ENCODE measurements at places on chromosomes 4 and X. TPM values are rescaled to one million over a fixed set of nuclear protein-coding genes. Genes with fewer than 3 reads are reported as not detected.
A peak's percentile ranks its signal among the peaks of the same experiment; 100 is the strongest.

DNA sequence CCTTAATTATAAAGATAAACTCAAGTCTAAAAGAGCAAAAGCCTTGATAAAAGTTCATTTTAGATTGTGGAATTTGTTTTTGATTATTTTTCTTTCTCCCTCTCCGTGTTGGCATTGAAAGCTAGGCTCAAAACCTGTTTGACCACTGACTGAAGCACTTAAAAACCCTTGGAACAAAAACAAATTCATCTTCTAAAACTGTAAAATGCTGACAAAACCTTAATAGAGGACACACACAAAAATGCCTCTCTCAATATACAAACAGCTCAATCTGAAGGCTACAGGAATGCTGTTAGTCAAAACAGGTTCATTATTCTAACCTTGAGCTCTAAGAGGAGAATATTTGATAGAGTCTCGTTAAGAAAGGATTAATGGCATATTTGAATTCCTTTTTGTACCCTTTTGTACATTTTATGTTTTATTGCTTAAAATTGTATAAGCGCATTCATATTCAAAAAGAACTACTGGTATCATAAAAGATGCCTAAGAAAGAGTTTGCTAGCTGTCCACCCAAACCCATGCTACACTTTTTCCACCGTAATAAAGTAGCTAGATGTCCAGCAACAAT lies 74.3 kb upstream of the NAP1L5 start:
- no peak for DNase-seq

GRCh38 chr4:40325406-40326019 lies 9.6 kb upstream of the CHRNA9 start:
- DNase-seq = peak; percentile 62

GRCh38 chr4:78014889-78015886 lies 41.9 kb upstream of the FRAS1 start:
- no peak for DNase-seq

DNA sequence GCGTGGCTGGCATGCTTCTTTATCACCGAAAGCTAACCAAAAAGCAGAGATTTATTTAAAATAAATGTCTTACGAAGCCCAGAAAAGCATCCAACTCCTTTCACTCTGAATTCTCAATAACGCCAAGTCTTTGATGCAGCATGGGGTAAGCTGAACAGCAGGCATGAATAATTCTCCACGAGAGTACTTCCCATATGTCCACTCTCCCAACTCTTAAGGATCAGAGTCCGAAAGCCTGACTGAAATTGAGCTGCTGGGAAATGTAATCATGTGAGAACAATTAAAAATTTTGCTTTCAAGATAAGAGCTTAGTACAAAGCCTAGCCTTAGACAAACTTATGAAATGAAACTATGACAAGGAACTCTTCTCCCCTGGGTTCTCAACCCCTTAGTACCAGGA lies 7.5 kb upstream of the SLC39A8 start:
- no peak for DNase-seq

GRCh38 chr4:76981644-76982043 lies 32.1 kb downstream of the SEPTIN11 start:
- no peak for DNase-seq

DNA sequence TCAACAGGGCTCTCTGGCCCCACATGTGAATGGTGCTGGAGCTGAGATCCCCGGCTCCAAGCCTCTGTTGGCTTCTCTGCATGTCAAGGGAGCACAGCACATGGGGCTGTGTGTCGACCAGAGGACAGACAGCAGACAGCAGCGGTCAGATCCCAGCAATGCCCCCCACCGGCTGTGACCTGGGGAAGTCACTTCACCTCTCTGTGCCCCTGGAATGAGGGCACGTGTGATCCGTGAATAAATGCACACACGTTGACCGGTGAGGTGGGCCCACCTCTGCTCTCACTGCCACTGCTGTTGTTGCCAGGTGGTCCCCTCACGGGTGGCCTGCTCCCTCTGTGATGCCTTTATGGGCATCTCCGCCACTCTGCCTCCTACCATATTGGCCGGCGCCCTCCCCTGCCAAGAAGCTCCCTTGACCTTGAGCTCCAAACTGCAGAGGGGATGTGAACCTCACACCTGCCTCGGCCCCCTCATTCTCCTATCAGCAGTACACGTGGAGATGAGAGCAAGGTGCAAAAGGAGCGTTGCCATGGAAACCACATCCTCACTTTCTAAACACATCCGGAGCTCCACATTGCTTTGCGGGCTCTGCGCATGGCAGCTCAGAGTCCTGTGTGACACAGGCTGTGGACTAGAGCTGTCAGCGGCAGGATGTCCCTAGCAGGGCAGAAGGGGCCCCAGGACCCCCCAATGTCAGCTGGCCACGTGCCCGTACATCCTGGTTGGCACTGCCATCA lies 75.4 kb downstream of the ABLIM2 start:
- DNase-seq = no peak

GRCh38 chrX:12753366-12753765 lies 37.8 kb upstream of the PRPS2 start:
- DNase-seq = no peak

- DNase-seq = no peak
Observed at GRCh38 chr4:185849664-185850550, 37.9 kb upstream of the SORBS2 start.

- DNase-seq = peak; percentile 84
Observed at GRCh38 chr4:75630174-75630936, at the start of gene CDKL2. TSS of gene CDKL2 (minus strand) at chr4:75630528. CDS start at chr4:75625988, 4,540 bp downstream.

- DNase-seq = no peak
Observed at GRCh38 chr4:25161593-25161950, 1.3 kb upstream of the SEPSECS start.

DNA sequence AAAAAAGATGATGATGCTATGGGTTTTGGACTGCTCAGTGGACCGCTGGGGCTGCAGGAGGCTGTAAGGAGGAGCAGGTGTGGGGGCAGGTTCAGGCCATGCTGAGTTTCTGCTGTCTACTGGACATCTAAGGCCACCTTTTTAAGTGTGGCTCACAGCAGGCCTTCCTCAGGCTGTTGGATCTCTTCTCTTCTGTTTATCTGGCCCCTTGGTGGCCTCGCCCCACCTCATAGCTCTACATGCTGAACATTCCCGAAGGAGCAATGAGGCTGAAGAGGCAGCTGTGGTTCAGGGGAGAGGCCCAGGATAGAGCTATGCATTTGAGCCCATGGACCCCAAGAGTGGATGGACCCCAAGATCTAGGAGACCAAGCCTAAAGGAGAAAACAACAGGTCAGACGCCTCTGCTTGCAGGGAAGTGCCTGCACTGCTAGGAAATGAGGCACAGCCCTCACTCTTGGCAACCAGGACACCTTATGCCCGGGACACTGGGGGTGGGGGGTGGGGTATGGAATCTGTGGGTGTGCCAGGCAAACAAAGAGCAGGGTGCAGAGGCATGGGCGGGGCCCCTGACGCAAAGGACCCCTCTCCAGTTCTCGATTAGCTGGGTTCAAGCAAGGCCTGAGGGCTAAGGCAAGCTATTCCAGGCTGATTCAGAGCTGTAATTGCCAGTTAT lies 168.9 kb downstream of the BCOR start:
- DNase-seq = no peak

GRCh38 chr4:84050015-84050414 lies 449.1 kb downstream of the NKX6-1 start:
- DNase-seq = peak; percentile 17

GRCh38 chr4:89347363-89348025 lies 39.9 kb upstream of the GPRIN3 start:
- DNase-seq = no peak

GRCh38 chrX:35458142-35458541 lies 340.0 kb upstream of the MAGEB16 start:
- no peak for DNase-seq

DNA sequence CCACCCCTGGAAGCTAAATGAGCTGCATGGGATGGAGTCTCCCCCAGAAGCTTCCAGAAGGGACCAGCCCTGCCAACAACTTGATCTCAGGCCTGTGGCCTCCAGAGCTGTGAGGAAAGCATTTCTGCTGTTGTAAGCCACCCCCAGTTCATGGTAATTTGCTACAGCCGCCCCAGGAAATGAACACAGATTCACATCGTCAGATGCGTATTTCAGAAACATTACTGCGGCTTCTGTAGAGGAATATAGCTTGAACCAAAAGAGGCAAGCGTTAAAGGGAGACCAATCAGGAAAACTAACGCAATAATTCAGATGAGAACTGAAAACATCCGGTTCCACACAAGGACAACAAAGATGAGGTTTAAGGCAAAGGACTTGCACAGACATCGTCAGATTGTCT lies 128.4 kb upstream of the TBL1X start:
- DNase-seq = no peak

GRCh38 chr4:182206916-182207315 lies 36.3 kb upstream of the TENM3 start:
- no peak for DNase-seq

DNA sequence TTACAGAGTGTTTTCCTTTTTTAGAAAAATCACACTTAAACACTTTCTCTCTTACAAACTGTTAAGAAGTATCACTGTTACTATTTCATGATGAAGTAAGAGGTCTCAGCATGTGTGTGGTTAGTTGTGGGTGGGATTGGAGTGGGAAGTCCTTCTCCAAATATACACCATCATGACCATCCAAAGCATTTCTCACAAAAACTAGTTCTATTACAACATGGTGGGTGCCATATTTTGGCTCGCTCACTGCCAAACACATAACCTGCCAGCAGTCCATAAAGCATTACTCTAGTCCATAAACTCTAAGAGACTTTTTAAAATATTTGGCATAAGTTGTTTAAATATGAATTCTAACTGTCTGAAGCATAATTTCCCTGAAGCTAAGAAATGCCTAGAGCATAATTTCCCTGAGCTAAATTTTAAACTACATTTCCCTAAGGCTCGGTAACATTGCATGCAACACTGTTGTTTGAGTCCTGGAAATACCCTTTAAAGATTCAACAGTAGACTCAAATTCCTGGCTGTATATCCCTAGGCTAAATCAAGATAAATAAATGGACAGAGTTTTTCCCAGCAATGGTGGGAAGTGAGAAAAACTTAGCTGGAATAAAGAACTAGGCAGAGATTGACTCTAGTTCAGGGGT lies 415.0 kb upstream of the INTU start:
- DNase-seq = no peak

- peak; percentile 52 for DNase-seq
Observed at GRCh38 chr4:140641789-140642439, 73.2 kb upstream of the UCP1 start.

- DNase-seq = no peak
Observed at GRCh38 chr4:148962539-148963290, 520.5 kb upstream of the NR3C2 start.

GRCh38 chr4:22906045-22906444 lies 213.3 kb downstream of the GBA3 start:
- DNase-seq = no peak

DNA sequence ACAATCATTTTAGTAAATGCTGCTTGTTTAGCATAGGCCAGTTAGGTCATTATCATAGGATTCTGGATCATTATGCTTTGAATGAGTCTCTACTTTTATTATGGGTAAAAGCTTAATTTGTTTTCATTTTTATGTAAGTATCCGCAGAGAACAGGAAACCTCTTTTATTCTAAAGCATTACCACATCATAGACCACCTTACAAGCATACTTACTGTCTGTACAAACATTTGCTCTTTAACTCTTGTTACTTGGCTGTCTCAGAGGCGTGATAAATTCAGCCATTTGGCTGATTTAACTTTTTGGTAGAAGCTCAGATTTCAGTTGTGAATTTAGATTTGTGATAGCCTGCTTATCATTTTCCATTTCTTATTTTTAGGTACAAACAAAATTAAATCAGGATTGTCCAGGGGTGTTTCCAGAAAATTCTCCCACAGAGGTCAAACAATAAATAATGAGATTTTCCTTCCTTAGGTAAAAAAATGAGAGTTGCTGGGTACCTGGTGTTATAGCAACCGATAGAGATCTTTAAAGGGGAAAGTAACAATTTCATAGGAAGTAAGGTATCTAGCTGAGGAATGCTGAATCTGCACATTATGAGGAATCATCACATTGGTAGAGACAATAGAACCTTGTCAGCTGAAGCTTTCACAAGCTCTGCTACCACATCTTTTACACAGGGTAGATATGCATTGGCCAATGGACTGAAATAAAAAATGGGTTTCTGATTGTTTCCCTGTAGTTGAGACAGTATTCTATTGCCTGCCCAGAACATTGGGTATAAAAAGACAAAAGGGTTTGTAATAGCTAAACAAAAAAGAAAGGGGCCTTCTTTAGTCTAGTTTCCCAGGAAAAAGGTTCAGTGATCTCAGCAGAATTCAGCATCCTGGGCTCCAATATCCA lies 62.5 kb downstream of the NDNF start:
- DNase-seq = no peak

- DNase-seq = no peak
Observed at GRCh38 chr4:54254915-54255246, 25.8 kb downstream of the PDGFRA start.

- DNase-seq = no peak
Observed at GRCh38 chrX:116284400-116284799, 113.9 kb downstream of the AGTR2 start.

GRCh38 chrX:151359931-151360871 lies 36.8 kb upstream of the VMA21 start:
- no peak for DNase-seq

The USP26 gene
- polyA plus RNA-seq = not detected

The APELA gene
- polyA plus RNA-seq = 11.9 TPM

The NAP1L2 gene
- polyA plus RNA-seq = 2.8 TPM

The ASMT gene
- 0.10 TPM for polyA plus RNA-seq

The UCP1 gene
- polyA plus RNA-seq = 0.25 TPM

The USP17L21 gene
- not detected for polyA plus RNA-seq

The SFRP2 gene
- 14.9 TPM for polyA plus RNA-seq

The ZNF674 gene
- 8.9 TPM for polyA plus RNA-seq

The ATP1B4 gene
- polyA plus RNA-seq = 0.05 TPM

The TREX2 gene
- polyA plus RNA-seq = 0.37 TPM
